Bladder microvascular endothelial cell (primary cell): ENCODE measurements at places on chromosomes 2 and 18. TPM values are rescaled to one million over a fixed set of nuclear protein-coding genes. Genes with fewer than 3 reads are reported as not detected.

The FIGN gene
- total RNA-seq = under 0.01 and 0.31 TPM in 2 replicates

The SIX3 gene
- total RNA-seq = not detected in 2 replicates

The OXER1 gene
- total RNA-seq = not detected in 2 replicates

The HMSD gene
- total RNA-seq = not detected in 2 replicates

The AUP1 gene
- 92.4 and 104 TPM in 2 replicates for total RNA-seq

The GNLY gene
- not detected in 2 replicates for total RNA-seq

The ANKRD53 gene
- 0.32 and 0.38 TPM in 2 replicates for total RNA-seq

The CELF4 gene
- total RNA-seq = not detected in 2 replicates

The CDH20 gene
- 0.13 and 0.16 TPM in 2 replicates for total RNA-seq

The UGT1A10 gene
- total RNA-seq = 0.06 TPM in 1 of 2 replicates, not detected in the other

The UPP2 gene
- not detected in 2 replicates for total RNA-seq

The FER1L5 gene
- total RNA-seq = not detected in 2 replicates
